Smooth muscle cell of the brain vasculature (primary cell): ENCODE measurements at places on chromosomes 5 and 9.

DNA sequence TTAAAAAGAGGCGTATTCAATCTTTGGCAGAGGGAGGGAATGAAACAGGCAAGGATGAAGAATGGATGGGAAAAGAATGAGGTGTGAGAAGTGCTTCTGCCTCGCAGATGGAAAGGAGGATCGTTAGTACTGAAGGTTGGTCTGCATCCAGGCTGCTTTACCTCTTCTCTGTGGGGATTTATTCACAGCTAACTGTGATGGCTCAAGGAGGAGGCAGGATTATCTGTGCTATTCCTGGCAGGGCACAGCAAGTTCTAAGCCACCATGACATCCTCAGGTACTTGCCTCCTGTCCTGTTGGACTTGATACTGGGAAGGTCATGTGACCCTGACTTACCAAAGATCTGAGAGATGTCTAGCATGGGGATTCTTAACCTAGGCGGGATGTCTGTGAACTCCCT is 84.3 kb downstream of the GDNF start:
- no peak for DNase-seq

DNA sequence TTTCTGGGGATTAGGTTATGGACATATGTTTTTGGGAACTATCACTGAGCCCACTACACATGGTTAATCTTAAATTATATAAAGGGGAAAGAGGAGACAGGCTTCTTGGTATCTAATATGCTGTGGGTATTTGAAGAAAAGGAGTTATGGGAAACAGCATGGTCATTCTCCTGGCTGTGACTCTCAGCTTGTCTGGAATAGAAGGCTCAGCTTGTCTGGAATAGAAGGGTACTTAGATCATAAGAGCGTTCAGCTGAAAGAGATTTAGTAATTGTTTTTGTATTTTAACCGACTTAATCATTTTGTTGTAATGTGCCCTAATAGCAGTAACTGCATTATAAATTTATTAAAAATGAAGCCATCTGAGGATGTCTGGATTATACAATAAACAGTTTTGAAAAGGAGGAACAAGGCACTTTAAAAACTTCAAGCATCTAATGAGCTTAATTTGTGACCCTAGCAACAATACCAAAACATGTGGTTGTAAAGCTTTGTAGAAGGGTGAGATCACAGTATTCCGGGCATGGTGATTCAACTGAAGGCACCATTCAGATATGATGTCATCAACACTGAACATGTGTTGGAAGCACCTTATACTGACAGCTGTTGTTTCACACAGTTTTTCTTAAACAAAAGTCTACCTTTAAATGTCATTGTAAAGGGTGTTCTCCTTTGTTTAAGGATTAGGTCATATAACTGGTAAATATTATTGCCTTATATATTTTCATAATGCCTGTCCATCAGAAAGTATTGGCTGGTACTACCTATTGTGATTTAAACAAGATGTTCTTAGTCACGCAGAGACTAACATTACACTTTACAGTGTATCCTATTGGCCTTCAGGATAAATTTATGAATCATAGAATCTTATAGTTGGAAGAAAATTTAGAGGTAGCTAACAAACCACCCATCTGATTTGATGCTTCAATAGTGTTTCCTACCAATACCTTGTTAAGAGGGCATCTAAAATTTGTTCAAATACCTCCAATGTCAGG is 2174.1 kb upstream of the WWC1 start:
- no peak for DNase-seq

DNA sequence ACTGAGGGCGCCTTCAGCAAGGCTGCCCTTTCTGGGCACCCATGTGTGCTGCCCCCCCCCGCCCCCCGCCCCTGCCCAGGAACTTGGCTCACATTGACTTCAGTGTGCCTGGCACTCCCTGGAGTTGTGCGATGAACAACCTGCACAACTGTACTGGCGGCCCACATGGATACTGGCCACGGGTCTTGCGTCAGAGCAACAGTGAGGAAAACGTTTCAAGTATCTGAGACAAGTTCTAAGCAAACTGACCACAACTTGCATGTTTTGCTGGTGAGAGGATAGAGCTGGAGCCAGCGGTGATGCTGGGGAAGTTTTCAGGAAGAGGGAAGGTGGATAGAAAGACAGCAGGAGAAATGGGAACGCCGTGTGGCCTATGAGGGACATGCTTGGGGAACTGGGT is 45.4 kb downstream of the HABP4 start:
- no peak for DNase-seq

DNA sequence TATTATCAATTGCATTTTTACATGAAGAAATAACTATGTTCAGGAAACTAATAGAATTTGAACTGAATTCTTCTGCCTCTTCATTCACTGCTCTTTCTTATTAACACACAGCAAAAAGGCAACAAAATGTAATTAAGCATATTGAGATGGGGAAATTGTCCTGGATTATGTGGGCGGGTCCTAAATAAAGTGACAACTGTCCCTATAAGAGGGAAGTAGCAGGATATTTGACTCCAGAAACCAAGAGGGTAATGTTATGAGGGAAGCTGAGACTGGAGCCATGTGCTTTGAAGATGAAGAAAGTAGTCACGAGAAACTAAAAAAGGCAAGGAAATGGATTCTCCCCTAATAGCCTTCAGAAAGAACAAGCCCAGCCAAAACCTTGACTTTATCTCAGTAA is 311.2 kb upstream of the PIK3R1 start:
- DNase-seq = no peak

DNA sequence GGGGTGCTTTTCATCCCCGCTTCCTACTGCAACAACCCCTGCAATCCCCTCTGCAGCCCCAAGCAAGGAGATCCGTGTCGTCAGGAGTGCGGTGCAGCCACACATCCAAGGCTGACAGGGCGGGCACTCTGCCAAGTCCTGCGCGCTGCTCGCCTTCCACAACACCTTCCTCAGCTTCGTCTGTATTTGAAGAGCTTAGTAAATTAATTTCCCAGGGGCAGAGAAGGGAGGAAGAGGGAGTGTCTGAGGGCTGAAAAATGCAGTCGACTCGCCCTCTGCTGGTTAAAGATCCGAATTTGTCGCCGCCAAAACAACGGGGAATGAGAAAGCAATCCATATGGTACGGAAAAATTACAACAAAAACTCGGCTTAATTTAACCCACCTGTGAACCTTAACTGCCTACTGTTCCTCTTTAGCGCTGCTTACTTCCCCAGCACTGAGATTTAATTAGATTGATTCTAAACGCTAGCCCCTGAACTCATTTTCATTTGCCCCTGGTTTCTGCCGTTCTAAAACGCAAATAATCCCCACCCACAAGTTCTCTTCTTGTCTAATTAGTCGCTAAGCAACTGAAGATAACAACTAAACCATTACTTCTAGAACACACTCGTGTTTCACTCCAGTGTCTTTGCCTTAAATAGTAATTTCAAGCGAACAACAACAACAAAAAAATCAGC is 10.9 kb upstream of the PCDHB1 start:
- no peak for DNase-seq

- DNase-seq = no peak
Measured at GRCh38 chr9:13388157-13388556, 108.7 kb upstream of the MPDZ start.
